Stimulated activated CD8-positive, alpha-beta memory T cell treated with anti-CD3 and anti-CD28 coated beads, Interleukin-12 subunit alpha, Interleukin-12 subunit beta, amount 100 ng/mL, for 4 hours (primary cell): ENCODE measurements at places on chromosomes 4 and X.

DNA sequence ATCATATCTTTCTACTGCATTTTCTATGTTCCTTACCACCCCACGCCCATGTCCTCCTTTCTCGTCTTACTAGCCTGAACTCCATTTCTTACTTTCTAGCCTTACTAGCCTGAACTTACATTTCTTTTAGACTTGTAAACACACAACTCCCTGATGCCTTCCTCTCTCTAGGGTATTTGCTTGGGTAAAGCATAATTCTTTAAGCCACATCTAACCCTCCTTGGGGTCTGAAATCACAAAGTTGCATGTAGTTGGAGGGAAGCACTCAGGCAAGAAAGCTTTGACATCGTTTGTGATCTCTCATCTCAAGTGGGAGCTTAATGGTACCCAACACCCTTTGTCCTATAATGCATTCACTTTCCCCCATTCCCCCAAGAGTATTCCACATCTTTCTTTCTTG is 124.4 kb downstream of the SPOCK3 start:
- no peak for DNase-seq

DNA sequence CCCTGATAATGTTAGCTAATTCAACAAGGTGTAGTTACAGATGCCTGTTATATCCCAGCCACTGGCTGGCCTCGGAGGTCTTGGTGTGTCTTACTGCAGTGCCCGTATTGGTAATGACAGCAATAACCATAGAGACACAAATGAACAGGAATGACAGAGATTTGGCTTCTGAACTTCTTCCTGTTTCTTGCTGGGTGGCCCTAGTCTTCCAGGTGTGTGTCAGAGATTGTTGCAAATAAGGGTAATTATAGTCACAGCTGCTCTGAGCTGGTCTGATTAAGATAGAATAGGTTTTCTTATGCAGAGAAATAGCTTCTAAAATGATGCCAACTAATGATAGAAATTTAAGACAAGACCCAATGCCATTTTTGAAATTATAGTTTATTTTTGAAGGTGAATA is 64.1 kb upstream of the MAD2L1 start:
- DNase-seq: no peak

- DNase-seq: no peak
Observed at GRCh38 chrX:18883234-18883960, 100.5 kb downstream of the PHKA2 start.

DNA sequence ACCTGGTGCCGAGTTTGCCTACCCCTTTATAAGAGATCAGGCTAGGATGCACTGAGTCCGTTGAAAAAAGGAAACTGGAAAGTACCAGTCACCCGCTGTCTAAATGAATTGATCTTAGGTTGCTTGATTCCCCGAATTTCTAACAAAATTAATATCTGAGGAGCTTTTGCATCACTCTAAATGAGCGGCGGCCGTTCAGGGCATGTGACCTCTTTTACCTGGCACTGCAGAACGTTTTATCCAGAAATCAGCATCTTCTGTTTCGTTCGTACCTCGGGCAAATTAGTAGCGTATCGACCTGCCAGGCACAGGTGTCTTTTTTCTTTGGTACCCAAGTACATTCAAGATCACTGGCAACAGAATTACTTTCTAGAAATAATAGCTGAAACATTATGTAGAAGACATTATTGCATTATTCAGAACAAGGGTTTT is 876 bp downstream of the KLHL2 start:
- no peak for DNase-seq

DNA sequence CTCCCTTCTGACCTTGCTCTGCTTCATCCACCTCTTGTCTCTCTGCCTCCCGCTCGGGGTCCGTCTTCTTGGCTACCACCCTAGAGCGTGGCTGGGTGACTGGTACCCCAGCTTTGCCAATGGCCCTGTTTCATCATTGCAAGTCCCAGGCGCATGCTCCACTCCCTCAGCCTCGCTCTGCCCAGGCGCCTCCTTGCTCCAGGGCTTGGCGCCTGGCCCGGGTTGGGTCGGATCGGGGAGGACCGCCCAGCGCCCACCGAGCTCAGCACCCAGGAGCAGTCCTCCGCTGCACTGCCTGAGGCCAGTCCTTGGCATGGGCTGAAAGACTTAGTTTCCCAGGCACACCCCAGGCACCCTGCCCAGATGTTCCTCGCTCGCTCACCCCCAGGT is 577 bp downstream of the BGN start:
- no peak for DNase-seq

DNA sequence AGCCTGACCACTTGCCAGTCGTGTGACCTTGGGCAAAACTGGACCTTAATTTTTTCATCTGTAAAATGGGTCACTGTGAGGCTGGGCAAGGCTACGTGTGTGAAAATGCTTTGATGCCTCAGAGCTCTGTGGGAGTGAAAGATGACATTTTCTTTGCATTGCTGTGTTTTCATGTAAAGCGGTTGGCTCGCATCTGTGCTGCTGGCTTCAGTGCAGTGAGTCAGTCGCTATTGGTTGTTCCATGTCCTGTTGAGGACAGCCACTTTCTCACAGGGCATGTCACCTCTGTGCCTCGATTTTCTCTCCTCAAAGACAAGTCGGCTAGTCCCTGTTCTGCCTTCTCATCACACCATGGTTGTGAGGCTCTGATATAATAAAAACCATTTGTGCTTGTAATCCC is 4.4 kb downstream of the MTMR1 start:
- no peak for DNase-seq

DNA sequence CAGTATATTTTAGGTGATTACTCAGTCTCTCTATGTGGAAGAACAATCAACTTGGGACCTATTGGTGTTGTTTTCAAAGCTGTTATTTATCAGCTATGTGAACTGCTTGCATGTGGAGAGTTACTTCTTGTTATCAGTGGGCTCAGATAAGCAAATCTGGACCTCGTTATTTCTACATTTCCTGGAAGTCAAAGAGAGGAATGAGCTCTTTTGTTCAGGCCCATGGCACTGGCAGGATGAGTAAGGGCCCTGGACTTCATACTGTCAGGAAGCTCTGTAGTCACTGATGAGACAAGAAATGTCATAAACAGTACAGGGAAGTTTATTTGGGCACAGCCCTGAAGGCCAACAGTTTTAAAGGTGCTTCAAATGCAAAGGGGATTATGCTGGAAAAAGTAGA is 760.6 kb upstream of the EPHA5 start:
- DNase-seq: no peak

- no peak for DNase-seq
Observed at GRCh38 chrX:45198301-45198700, 2.4 kb downstream of the DIPK2B start.

DNA sequence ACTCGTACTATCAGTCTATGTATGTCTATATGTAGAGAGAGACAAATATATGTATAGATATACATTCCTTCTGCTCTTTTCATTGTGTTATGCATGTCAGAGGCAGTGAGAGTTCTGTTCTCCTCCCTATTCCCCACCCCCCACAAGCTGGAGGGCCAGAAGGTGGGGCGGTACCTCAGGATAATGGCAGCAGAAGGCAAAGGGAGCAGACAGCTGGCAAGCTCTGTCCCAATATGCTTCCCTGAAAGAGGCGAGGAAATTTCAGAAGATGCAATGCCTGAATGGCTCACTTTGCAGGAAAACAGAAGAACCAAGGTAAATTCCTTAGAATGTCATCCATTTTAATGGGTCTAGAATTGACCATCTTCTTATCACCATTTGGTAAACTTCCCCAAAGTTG is 114.4 kb downstream of the NAA11 start:
- no peak for DNase-seq

GRCh38 chr4:76714226-76714625 is 183.7 kb downstream of the SOWAHB start:
- DNase-seq: no peak

- DNase-seq: no peak
Observed at GRCh38 chrX:150223176-150224015, 139.7 kb upstream of the MAMLD1 start.

- DNase-seq: no peak
Observed at GRCh38 chrX:49072712-49073095, 1.1 kb downstream of the PRAF2 start.

DNA sequence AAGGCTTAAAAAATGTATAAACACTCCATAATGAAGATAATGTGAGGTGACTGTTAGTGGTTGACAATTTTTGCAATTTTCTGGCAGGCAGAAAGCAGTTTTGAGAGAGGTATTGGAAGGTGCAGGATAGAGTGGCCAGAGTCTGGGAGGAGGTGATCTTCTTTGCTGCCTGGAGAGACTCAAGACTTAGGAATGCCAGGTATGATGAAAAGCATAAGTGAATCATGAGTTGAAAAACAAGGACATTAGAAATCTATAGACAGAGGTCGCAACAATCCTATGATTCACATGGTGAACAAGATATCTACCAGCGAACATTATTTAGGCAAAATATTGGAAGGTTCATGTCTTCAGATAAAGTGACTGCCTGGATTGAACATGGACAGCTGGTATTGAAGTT is 118.5 kb downstream of the CFAP299 start:
- no peak for DNase-seq

GRCh38 chr4:70120323-70120722 is 33.7 kb upstream of the PRR27 start:
- no peak for DNase-seq

- no peak for DNase-seq
Observed at GRCh38 chr4:76803522-76803921, 94.4 kb downstream of the SOWAHB start.

DNA sequence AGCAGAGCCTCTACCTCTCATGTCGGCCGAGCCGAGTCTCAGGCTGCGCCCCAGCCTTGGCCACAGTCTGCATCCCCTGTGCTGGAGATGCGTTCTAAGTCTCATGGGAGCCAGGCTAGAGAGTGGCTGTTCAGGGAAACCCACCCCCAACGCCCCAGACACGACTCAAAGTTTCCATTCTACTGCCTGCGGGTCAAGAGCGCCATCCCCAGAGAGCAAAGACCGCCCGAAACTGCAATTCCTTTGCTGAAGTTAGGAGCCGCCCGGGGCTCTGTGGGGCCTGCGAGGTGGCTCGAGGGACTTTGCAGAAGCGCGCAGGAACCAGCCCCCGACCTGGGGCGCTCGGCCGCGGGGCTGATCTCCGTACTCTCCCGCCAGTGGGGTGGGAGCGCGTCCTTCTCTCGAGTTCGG is 10.0 kb upstream of the ELF4 start:
- DNase-seq: no peak

DNA sequence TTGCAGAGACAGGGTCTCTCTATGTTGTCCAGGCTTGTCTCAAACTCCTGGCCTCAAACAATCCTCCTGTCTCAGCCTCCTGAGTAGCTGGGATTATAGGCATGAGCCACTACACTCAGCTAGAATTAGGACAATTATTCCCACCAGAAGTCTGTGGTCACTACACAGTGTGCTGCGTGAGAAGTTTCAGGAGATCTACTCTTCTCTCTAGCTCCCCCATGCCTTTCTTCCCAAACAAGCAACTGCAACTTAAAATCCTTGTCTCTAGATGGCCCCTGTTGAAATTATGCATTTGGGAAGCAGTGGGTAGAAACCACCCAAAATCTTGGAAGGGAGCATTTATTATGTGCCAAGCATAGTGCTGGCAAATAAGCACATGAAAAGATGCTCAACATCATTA is 21.1 kb upstream of the MAP7D3 start:
- DNase-seq: no peak

DNA sequence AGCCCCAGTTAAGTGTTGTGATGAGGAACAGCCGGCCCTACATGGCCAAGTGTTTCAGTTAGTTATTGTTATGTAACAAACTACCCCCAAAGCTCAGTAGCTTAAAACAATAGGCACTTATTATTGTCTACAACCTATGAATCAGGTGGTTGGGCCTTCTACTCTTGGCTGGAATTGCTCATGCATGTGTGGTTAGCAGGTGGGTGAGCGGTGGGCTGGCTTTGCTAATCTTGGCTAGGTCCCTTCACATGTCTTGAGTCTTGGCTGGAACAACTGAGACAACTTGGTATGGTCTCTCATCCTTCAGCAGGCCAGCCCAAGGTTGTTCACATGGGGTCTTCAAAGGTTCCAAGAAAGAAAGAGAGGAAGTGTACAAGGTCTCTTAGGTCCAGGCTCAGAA is 54.5 kb upstream of the CHRNA9 start:
- peak; percentile 42 for DNase-seq

DNA sequence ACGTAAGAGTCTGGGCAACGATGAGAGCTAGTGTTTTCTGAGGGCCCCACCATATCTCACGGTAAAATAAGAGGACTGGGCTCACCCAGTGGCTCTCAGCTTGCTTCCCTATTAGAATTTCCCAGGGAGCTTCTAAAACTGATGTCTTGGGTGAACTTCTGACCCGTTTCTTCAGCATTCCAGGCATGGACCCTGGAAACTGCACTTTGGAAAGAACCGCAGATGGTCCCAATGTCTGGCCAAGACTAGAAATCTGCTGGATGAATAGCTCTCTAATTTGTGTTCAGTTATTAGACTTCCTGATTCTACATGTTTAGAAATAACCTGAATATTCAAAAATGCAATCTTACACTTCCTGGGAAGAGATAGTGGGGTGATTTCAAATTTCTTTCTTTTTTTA is 127.8 kb downstream of the ANOS1 start:
- no peak for DNase-seq

DNA sequence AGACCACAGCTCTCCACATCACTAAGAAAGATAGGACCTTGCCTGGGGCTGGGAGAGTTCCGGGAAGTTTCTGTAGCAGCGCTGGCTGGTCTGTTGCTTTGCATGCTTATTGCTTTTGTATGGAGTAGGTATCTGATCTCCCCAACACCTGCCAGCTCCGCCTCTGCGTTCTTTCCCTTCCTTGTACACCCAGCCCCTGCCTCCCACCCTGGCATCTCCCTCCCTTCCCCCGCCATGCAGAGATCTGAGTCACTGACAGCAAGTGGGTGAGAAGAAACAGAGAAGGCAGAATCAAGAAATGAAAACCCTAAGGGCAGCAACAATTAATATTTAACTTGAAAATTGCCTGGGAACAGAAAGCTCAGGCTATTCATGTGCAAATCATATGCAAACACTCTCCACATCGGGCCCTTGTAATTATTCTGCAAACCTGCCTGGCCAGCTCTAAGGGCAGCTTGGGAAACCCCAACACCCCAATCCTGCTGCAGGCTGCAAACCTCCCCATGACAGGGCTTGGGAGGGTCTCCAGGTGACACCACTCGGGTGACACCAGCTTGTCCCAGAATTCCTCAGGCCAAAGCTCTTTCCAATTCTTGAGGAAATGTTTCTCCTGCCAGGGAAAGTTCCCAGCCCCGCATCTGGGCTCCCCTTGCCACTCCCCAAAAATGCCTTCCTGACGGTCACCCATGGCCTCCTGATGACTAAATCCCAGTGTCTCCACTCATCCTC is 257.2 kb downstream of the FBXW7 start:
- no peak for DNase-seq

DNA sequence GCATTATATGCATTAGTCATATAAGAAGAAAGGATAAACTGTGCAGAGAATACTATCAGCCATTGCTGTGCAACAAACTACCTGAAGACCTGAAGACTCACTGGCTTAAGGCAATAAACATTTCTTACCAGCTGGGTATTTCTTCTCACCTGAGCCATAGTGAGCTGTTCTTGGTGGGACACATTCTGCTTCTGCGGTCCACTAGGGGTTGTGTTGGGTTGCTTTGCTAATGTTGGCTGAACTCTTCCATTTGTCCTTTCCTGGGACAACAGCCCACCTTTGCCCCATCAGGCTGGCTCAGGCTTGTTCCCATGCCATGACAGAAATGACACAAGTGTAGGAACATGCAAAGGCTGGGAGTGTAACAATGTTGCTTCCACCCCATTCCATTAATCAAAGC is 388.6 kb downstream of the PCDH7 start:
- no peak for DNase-seq
